NCI-H524 (cell line): ENCODE measurements at places on chromosomes 4 and X.

GRCh38 chrX:132393485-132393884, 95.4 kb downstream of the MBNL3 start:
- DNase-seq = no peak

- no peak for DNase-seq
Observed at GRCh38 chr4:1300466-1301455, 11.1 kb downstream of the MAEA start.

- no peak for DNase-seq
Observed at GRCh38 chr4:171588764-171589163, 224.4 kb upstream of the GALNTL6 start.

DNA sequence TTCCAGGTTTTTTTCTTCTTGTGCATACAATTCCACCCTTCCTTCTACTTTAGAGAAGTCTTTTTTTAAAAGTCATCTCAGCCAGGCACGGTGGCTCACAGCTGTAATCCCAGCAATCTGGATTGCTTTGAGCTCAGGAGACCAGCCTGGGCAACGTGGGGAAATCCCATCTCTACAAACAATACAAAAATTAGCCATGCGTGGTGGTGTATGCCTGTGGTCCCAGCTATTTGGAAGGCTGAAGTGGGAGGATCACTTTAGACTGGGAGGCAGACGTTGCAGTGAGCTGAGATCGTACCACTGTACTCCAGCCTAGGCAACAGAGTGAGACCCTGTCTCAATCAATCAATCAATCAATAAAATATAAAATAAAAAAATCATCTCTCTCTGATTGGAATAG, 14.8 kb downstream of the ELOVL6 start:
- no peak for DNase-seq

GRCh38 chr4:165293061-165293460, 34.4 kb upstream of the MSMO1 start:
- no peak for DNase-seq

DNA sequence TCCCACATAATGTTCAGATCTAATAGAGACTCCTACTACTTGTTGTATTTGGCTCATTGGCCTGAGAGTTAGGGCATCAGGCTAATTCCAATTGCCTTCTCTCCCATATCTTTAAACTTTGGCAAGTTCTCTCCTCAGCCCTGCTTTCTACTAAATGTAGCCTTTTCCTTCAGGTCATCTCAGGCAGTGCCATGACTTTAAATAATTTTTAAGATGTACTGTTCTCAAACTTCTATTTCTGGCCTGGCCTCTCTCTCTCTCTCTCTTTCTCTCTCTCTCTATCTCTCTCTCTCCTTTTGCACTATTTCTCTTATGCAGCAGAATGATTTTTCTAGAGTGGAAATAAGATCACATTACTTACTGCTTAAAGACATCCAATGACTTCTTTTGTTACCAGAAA, 114.5 kb upstream of the PAQR3 start:
- no peak for DNase-seq

GRCh38 chr4:138445098-138445497, 202.9 kb upstream of the SLC7A11 start:
- DNase-seq = no peak

GRCh38 chr4:53905941-53906377, 158.4 kb downstream of the CHIC2 start:
- peak; percentile 13 for DNase-seq

DNA sequence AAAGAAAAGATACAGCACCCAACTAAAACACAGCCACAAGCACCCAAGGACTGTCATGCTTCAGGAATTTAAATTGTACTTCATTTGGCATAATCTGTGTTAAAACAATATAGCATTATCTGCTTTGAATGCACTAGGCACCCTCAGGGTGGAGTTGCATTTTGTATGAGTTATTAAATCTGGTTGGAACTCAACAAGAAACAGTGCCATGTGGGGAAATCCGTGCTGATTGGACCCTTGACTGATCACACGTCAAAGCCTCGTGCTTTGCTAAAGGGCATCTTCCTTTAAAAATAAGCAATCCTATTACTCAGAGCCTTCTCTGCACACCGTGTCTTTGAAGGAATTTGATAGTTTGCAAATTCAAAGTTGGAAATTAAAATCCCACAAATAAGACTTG, 35.4 kb downstream of the IGFBP7 start:
- no peak for DNase-seq

GRCh38 chrX:41127477-41128192, 42.4 kb downstream of the USP9X start:
- DNase-seq = no peak

GRCh38 chrX:33211356-33212260, at the start of gene DMD:
Gene DMD (minus strand): TSS chrX:33211549. CDS start chrX:33211312, 237 bp downstream.
- DNase-seq = no peak

DNA sequence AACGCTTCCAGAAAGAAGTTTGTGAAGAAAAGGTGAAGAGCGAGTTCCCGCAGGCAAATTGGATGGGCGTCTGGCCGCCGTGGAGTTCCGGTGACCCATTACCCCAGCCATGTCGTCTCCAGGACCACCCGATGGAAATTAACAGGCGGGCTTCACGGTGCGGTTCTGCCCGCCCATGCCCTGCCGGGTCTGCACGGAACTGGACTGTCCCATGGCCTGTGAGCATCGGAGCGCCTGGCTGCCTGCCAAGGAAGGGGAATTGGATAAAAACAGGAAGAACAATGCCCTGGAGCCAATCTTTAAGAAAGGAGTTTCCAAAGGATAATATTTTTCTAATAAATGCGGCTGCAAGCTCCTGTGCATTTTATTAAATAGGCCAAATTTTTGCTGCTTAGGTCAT, 319.8 kb upstream of the SLC7A11 start:
- no peak for DNase-seq

- no peak for DNase-seq
Observed at GRCh38 chrX:133846311-133846710, 139.1 kb downstream of the GPC3 start.

DNA sequence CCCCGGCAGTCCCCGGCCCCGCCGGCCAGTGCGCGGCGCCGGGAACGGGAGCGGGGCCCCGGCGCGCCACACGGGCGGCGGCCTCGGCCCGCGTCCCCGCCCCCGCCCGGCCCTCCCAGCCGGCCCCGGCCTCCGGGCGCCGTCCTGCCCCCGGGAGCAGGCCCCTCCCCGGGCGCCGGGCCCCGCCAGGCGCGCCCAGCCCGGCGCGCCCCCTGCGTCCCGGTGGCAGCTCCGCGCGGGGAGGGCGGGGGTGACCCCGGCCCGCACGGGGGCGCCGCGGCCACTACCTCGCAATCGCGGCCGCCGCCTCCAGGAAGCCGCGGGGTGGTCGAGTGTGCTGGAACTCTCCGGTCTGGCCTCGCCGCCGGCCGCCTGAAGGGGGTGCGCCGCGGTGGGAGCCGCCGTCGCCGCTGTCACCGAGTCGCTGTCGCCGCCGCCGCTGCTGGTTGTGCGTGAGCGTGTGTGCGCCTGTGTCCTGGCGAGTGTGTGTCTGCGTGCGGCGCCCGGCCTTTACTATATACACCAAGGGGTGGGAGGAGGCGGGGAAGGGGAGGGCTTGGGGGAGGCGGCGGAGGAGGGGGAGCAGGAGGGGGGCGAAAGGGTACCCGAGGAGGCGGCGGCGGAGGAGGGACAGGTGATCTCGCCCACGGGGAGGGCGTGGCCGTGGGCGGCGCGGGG, at the start of gene RAI2:
RAI2 (minus strand) TSS at position 488 of the 678 bp plus-strand sequence. CDS start 59,288 bp downstream, outside the sequence.
- peak; percentile 22 for DNase-seq

DNA sequence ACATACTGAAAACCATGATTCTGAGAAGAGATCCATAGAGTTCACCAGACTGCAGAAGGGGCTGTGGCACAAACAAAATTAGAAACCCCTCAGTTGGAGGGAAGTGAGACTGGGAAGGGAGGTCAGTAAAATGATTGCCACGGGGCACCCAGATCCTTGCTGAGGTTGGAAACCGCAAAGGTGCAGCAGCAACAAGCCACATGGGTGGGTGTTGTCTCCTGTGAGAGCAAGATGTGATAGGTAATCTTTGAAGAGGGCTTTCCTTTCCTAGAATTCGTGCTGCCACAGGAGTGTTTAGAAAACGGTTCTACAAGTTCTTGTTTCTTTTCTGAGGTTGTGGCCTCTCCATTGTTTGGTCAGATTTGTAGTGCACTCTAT, 85.5 kb downstream of the NFKB1 start:
- no peak for DNase-seq

GRCh38 chr4:134390319-134390718, 188.7 kb upstream of the PABPC4L start:
- no peak for DNase-seq

DNA sequence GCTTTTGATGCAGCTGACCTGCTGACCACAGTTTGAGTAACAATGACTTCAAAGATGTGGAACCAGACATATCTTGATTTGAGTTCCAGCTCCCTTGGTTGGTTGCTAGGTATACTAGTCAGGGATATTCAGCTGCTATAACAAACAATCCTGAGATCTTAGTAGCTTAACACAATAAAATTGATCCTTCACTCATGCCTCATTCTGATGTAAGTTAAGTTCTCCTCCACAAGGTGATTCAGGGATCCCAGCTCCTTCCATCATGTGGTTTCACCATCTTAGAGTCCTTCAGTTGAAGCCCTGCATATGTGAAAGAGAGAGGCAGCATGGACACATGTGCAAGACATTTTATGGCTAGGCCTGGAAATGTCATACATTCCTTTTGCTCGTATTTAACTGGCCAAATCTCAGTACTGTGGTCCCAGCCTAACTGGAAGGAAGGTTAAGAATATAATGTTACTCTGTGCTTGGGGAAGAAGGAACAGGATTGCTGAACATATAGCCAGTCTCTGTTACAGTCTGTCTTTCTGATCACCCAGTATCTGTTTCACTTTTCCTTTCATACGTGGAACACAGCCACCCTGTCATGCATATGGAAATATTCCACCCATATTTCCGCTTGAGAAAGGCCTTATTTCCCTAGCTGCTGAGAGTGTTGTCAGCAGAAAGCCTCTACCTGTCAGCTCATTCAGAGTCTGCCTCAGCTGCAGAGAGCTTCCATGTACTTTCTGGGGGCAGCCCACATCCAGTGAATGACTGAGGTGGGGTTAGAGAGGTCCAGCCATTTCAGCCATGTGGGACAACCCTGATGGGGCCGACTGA, 7.1 kb downstream of the SMIM9 start:
- no peak for DNase-seq

DNA sequence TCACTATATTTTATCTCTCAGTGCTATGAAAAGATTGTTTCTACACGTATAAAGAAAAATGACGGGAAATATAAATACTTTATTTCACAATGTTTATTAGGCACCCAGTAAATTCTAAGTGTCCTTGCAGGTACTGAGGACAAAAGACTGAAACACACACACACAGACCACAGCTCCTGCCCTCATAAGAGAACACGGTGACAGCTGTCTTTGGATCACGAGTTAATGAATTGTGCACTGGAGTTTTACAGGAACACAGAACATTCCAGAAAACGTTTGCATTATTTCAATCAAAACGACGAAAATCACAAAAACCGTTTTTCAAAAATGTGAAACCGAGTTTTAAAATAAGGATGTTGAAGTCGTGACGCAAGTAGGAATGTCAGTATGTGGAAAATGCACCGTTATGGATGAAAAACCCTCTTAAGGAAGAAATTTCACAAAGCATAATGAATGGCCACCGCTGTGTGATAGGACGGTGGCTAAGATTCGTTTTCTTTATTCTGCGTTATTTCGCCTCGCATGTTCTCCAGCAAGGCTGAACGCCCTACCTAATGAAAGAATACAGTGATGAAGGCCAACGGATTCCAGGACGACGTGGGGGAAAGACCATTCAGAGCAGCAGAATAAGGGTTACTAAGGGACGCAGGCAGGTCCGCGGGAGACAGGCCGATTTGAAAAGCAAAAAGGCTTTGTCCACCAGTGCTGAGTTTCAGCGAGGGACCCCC, 24.2 kb downstream of the FAM156A start:
- no peak for DNase-seq

DNA sequence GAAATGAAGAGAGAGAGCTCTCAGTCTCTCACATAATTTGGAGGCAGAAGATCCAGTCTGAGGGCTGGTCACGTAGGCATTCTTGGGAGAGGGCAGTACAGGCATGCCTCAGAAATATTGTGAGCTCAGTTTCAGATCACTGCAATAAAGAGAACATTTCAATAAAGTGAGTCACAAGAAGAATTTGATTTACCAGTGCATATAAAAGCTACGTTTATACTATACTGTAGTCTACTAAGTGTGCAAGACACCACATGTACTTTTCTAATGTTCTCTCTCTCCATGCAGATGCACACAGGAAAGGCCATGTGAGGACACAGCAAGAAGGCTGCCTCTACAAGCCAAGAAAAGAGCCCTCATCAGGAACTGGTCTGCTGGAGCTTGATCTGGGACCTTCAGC, 583.5 kb upstream of the FAT1 start:
- no peak for DNase-seq

DNA sequence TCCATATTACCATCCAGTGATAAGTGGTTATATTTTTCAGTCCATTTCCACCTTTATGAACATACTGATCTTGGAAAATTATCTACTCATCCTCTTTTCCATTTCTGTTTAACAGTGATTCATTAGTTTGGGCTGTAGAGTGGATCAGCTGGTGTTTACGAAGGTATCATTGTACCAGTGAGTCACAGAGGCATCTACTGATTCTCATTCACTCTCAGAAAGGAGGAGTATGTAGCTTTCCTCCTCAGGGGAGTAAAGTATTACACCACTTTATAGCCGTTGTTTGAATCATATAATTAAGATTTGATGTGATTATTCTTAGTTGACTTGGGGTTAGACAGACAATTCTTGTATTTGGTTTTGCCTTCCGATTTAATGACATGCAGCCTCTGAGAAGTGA, 74.7 kb downstream of the GALNT7 start:
- DNase-seq = no peak

DNA sequence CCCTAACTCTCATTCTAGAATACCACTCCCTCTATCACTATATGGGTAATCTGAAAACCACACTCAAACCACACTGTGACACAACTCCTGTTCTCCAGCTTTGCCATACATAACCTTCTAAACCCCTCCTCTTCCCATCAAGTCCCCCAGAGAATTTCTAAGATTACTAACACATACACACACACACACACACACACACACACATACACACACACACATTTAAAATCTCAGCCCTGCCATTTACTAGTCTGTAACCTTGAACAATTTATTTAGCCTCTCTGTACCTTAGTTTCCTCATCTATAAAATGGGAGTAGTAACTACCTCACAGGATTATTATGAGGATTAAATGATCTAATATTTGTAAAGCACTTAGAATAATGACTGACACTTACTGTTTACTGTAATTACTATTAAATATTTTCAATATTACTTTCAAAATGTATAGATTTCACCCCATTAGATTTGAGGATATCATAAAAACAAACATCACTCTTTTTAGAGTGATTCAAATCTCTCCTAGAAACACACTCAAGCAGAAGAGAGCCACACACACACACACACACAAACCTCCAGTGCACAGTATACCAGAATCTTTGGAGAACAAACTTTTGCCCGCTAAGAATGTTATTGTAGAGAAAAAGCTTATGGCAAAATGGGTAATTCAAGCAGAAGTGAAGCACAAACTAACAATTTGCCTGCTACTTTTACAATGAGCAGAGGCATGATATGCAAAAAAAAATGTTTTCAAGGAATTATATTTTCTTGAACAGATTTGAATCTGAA, 3.8 kb downstream of the ANKRD50 start:
- no peak for DNase-seq

- DNase-seq = no peak
Observed at GRCh38 chr4:95268819-95269565, 279.8 kb downstream of the UNC5C start.

GRCh38 chr4:140374130-140374477, 658 bp downstream of the SCOC start:
- DNase-seq = no peak

- no peak for DNase-seq
Observed at GRCh38 chrX:129649268-129650182, 5.2 kb downstream of the APLN start.

GRCh38 chr4:5750946-5751665, 40.1 kb downstream of the EVC start:
- DNase-seq = peak; percentile 95

- no peak for DNase-seq
Observed at GRCh38 chrX:147933815-147934214, 22.1 kb downstream of the FMR1 start.
